Iris pigment epithelial cell (primary cell): ENCODE measurements at places on chromosomes 1 and 21.

GRCh38 chr1:30264672-30265025, 458.7 kb downstream of the MATN1 start:
- DNase-seq = no peak

- DNase-seq = no peak
Observed at GRCh38 chr1:229093238-229093540, 177.7 kb upstream of the RAB4A start.

GRCh38 chr1:95982711-95983110, 738.9 kb upstream of the PTBP2 start:
- no peak for DNase-seq

DNA sequence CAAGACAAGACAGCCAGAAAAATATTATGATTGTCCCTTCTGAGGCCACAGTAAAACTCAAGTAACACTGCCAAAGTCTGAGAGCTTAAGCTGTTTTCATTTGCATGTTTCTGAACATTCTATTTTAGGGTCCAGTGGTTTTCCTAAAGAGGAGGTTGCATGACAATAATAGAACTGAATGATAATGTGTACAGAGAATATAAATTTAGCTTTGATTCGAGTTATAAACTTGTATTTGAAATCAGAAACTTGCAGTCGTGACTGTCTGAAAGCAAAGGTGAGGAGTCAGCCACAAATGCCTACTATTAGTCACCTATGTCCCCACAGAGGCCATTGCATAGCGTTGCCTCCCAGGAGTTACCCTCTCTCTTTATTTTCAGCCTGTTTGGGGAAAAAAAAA, 363.1 kb upstream of the ADGRL2 start:
- no peak for DNase-seq

DNA sequence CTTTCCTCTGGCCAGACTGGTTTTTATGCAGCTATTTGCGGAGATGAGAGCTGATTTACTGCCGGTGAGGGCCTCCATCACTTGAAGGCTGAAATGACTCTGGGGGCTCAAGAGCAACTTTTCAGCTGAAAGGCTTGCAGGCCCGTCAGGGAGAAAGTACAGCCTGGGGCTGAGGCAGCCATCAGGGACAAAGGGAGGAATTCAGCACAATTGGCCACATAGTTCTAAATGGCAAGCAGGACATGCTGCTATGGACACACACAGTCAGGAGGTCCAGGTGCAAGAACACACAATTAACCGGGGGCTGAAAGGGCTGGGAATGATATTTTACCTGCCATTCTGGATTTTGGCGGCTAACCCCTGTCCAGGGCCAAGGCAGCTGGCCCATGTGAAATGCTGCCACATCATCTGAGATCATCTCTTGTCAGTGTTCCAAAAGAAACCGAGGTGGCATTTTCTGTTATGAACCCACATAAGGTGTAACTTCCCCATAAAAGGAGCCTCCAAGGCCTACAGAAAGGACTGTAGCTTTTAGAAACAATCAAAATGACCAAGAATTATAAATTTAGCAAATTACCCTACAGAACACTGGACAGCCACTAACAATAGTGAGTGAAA, 58.2 kb downstream of the LMX1A start:
- no peak for DNase-seq

DNA sequence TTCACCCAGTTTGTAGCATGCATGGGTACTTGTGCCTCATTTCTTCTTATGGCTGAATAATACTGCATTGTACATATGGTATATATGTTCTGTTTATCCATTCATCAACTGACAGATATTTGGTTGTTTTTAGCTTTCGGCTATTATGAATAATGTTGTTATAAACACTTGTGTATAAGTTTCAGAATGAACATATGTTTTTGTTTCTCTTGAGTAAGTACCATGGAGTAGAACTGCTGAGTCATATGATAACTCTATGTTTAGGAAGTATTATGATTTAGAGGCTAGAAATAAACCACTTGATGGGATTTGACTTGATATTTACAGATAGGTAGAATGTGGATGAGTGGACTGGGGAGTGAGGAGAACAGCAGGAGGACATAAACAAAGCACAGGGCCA, 48.6 kb downstream of the WNT2B start:
- DNase-seq = peak; percentile 79

- no peak for DNase-seq
Observed at GRCh38 chr1:56227886-56228285, 351.5 kb downstream of the PLPP3 start.

DNA sequence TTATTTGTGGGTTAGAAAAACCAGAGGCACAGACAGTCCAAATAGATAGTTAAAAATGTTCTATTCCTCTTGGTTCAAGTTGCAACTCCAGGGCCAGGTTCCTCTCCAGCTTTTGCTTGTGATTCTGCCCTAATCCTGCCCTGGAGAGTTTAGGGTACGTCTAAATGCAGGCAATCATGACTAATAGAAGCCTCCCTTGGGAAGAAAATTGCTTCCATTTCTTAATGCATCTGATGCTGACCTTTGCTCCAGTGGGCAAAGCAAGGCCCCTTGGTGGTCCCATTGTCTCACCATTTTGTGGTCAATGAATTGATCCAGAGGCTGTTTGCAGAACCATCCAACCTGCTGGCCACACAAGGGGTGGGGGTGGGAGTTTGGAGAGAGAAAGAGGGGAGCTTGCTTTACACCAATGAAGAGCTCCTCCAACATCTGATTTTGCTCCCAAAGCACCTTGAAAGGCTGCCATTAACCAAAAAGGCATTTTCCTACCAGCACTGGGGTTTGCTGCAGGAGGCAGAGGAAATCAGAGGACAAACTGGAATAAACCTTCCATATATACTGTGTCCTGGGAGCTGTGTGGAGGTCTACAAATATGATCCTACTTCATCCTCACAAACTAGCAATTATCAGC, 31.3 kb downstream of the C8B start:
- no peak for DNase-seq

GRCh38 chr1:56133522-56134472, 445.6 kb downstream of the PLPP3 start:
- DNase-seq = no peak

GRCh38 chr1:205047764-205048231, 4.8 kb downstream of the CNTN2 start:
- DNase-seq = no peak

- peak; percentile 56 for DNase-seq
Observed at GRCh38 chr21:35428001-35428320, 378.9 kb upstream of the RUNX1 start.

DNA sequence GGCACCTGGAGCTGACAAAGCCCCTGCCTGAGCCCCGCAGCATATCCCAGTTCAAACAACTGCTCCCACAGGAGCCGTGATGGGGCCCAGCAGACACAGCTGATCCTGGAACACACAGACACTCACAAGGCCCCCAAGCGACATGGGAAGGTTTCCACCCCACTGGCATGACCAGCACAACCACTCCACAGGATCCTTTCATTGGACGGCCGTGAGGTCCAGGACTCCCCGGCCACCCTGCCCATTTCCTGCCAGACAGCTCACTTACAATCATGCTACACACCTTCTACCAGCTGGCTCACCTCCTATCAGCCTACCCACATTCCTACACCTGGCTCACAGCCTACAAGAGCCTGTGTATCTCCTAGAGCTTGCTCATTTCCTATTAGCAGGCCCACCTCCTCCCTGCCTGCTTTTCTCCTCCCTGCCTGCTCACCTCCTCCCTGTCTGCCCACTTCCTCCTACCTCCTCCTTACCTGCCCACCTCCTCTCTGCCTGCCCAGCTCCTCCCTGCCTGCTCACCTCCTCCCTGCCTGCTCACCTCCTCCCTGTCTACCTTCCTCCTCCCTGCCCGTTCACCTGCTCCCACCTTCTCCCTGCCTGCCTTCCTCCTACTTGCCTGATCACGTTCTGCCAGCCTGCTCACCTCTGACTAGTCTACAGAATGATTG, 73.9 kb downstream of the MATN1 start:
- no peak for DNase-seq

DNA sequence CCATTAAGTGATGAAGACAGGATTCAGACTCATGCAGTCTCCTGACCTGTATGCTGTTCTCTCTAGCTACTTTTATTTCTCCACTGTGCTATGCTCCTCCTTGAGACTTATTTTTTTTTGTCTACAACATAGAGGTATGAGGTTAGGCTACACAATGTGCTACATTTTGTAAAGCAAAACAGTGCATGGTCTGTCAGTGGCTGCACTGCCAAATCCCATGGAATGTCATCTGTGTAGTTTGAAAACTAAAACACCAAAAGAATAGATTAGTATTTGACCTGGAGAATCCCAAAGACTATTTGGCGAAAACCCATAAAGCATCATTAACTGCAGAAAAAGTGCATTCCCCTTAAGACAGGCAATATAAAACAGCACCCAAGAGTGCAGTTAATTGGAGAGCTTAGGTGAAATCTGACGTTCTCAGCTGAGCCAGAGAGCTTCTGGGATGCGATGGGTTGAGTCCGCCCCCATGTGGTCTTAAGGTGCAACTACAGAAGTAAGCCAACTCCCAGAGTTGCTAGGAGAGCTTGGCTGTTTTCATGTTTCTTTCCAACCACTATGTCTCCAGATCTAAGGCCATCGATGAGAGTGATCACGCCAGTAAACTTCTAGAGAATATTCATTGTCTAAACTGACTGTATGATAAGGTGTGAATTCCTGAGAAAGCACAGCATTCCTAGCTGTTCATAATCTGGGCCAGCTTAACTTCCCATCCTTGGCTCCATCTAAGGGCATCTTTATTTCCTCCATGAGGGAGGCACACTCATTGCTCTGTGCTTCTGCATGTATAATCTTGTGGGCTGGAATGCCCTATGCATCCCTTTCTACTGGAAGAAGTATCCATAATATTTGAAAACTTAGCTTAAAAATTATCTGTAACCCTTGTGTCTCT, 20.7 kb upstream of the CYP2J2 start:
- peak; percentile 70 for DNase-seq

- DNase-seq = peak; percentile 40
Observed at GRCh38 chr1:167722152-167722869, 529 bp downstream of the MPZL1 start.

- peak; percentile 85 for DNase-seq
Observed at GRCh38 chr1:238960071-238960470, 426.3 kb upstream of the CHRM3 start.

DNA sequence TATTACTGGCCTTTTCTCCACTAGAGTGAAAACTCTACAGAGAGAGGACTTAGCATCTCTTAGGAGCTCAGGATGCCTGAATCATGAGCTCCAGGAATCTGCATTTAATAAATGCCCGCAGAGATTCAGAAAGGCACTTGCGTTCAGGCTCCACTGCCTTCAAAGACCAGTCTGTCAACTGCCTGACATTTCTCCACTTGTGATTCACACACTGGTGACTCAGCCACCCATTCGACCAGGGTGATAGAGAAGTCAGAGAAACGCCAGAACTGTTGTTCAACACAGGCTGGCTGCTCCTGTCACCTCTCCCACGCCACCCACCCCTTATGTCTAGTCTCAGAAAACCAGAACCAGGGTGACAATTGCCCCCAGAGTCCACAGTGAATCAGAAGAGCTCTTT, 26.9 kb upstream of the LBR start:
- DNase-seq = peak; percentile 86

GRCh38 chr1:157450106-157450505, 102.2 kb downstream of the FCRL5 start:
- no peak for DNase-seq

DNA sequence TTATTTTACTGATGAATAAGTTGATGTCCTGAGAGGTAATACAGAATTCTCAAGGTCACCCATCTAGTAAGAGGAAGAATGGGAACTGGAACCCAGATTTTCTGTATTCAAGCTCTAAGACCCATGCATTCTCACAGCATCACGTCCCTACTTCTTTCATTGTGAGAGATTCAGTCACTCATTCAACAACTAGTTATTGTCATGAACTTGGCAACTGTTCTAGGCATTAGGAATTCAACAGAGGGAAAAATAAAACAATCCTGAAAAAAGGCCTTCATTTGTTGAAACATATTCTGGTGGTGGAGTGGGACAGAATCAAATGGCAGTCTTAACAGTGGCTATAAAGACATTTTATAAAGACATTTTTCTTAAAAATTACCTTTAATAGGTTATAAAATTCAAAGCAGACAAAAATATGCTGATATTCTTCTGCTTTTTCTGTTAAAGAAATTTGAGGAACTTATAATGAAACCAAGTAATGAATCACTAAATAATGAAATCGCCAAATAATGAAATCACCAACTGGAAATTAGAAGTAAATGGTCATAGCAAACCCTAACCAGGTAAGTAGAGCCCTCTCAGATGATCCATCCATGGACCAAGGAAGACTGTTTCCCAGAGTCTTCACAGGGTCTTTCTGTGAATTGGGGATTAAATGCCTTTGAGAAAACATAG, 136.5 kb upstream of the DPYD start:
- DNase-seq = no peak

DNA sequence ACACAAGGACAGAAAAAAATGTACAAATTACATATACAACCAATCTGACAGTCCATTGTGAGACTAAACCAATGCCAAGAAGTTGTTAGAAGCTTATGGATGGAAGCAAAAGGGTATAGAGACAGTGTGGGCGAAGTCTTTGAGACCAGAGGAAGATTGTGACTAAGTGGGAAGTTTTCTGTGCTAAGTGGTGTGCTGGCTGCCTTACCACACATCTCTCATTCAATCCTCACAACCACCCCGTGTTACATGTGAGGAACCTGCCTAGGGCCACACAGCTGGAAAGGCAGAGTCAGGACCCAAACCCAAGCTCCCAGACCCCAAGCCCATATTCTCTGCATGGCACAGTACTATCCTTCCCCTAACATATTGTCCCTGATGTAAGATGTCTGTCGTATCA, 53.5 kb upstream of the DUSP10 start:
- DNase-seq = no peak

GRCh38 chr1:225846331-225847310, 35.6 kb downstream of the TMEM63A start:
- no peak for DNase-seq

DNA sequence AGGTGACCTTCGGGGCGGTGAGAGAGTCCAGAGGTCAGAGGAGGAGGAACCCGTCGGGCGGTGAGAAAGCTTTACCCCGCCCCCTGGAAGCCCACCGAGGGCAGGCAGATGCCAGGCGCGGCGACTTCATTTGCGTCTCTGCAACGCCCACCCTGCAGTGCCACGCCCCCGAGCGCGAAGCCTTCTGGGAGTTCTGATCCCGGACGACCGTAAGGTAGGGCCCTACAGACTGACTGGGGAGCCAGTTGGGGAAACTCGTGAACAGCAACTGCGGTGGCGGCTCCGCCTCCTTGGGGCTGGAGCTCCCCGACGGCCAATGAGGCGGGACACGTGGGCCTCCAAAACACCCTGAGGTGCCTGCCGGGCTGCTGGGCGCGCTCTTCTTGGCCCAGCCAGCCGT, 46.0 kb upstream of the EDARADD start:
- DNase-seq = no peak

- no peak for DNase-seq
Observed at GRCh38 chr1:3788756-3789420, 7.4 kb downstream of the LRRC47 start.

- no peak for DNase-seq
Observed at GRCh38 chr21:36175771-36176565, 19.3 kb downstream of the DOP1B start.

DNA sequence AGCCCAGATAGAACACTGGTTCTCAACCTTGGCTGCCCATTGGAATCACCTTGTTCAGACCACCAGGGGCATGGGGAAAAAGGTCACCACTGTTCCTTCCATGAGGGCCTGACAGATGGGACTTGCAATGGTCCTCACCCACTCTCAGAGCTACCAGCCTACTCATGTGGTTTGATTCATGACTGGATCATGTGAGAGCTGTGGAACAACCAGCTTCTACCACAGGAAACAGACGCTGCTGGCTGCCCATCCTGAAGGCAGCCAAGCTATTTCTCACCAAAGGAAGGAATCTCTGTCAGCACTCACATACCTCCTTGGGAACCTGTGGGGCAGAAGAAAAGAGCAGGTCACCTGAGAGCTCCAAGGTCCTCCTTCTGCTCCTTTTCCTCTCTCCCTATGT, 53.6 kb downstream of the CAPN8 start:
- no peak for DNase-seq
